ENCODE measurements at places on chromosomes 4 and X.

GRCh38 chr4:123043793-123044425 lies 121.5 kb upstream of the NUDT6 start:
- no peak for DNase-seq

DNA sequence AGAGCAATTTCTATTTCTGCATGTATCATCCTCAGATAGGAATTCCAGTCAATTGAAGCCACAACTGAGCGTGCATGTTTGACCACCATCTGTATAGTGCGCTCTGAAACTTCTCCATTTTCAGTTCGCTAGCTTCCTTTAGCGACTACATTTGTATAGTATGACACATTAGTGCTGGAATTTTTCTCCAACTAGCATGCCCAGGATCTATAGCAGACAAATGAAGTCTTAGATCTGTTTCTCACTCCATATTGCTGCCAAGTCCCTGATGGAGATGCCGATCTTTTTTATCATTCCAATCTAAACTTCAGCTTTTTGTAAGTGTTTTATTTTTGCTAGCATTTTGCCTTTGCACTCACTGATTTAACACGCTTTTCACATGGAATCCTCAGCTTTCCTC lies 774.8 kb upstream of the TENM3 start:
- no peak for DNase-seq

GRCh38 chr4:133394971-133395627 lies 246.0 kb downstream of the PCDH10 start:
- DNase-seq, result no peak

DNA sequence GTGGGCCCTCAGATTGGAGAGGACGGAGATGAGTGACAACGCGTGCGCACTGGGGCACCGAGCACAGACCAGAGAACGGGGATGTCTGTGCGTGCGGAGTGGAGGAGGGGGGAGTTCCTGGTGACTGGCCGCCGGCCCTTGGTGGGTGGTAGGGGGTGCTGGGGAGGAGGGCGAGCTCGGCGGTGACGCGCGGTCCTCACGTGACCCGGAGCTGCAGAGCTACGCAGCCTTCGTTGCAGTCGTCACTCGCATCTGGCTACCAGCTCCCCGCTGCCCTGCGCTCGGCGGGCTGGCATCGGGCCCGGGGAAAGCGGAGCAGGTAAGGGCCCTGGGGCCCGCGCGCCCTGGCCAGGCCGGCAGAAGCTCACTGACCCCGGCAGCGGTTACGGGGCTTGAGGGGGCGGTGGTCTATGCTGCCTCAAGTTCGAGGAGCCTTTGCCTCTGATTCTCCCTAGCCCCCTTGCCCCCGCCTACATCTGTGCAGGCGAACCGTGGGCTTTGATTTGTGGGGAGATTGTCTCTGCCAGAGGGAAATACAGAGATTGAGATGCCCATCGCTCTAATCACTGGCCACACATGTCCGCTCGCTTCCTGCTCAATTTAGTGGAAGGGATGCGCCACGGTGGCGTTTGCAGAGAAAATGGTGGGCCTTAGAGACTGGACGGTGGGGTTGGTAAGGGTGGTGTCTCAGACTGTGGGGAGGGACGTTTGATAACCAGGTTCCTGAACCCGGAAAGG lies at the start of gene ARMCX4:
Gene ARMCX4 (plus strand): TSS at position 245 of the 738 bp plus-strand sequence. CDS start 3,134 bp downstream, outside the sequence.
- peak; percentile 80 for DNase-seq

DNA sequence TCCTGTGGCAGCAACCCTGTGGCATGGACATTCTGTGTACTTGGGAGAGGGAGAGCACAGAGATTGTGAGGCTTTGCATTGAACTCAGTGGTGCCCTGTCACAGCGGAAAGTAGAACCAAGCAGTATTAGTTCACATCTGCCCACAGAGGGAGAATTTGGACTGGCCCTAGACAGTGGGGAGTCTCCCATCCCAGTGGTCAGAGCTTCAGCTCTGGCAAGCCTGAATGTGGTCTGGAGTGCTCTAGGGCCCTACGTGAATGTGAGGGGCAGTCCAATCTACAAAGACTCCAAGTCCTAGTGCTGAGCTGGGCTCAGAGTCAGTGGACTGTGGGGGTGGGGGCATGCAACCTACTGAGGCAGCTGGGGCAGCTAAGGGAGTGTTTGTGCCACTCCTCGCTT lies 34.8 kb downstream of the ZIC3 start:
- no peak for DNase-seq

GRCh38 chr4:188341428-188341827 lies 202.2 kb downstream of the TRIML1 start:
- no peak for DNase-seq

DNA sequence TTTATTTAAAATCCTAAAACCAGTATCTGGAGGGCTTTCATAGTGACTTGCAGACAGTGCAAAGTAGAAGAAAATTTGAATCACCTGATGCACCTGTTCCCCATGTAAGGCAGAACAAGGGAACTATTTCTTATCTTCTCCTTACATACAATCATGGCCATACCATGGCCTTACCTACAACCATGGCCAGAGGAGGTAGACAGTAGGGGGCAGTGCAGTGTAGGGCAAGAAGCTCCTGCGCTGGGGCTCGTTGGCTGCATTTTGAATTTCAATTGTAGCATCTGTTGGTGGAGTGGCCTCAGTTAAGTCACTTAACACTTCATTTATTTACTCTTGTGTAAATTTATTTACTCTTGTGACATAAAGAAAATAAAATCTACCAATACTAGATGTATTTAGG lies 33.0 kb downstream of the GALNTL6 start:
- peak; percentile 0 for DNase-seq

- DNase-seq, result no peak
Measured at GRCh38 chrX:33194876-33195433, 16.4 kb downstream of the DMD start.

All from NCI-H446 (cell line).